ENCODE measurements at places on chromosomes 5 and 9.

DNA sequence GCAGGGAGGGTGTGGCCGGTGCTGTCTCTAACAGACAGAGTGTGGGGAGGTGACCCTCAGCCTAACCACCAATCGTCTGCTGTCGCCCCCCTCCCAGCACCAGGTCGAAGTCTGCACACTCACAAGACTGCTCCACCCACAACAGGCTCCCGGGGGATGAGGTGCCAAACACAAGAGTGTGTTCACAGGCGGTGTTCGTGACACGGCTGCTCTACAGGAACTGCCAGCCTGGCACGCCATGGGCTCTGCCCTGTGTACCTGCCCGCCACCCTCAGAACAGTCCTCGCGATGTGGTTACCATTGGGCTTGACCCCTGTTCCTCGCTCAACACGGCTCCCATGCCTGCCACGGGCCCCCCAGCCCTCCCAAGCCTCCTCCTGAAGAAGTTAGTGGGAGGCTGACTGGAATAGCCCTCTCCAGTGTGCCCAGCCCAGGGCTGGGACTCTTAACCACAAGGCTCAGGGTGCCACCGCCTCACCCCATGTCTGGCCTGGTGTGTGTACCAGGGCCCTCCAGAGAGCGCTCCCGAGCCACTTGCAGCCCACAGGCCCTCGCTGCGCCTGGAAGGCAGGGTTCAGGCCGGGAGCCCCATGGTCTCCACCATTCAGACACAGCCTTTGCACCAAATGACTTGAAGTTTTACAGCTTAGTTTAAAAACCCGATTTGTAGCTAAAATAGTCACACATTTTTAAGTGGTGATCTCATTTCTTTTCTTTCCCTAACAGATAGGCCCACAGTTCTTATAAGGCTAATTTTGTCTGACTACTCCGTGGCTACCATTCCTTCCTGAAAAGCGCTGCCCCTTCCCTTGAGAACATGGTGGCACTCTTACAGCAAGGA, 102.5 kb downstream of the CAMSAP1 start:
- no peak for DNase-seq

DNA sequence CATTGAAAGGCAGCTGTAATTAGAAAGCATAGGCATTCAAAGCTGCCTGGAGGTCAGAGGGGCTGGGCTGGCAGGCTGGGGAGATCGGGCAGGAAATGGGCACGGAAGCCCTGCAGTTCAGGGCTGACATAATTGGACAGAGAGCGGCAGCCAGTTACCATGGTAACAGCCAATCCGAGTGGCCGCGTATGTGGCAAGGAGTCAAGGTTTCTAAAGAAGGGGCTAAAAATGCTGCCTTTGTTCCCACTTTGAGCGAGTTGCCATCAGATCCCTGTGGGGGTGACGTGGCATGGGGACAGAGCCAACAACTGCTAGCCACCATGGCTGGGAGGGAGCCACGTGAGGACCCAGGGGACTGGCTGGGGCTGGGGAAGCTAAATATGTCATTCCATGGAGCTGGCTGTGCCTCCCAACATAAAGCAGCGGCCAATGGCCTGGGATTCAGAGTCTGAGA, 44.7 kb upstream of the NDFIP1 start:
- DNase-seq = peak; percentile 61

- no peak for DNase-seq
Measured at GRCh38 chr9:35832814-35833213, 3.8 kb downstream of the TMEM8B start.

DNA sequence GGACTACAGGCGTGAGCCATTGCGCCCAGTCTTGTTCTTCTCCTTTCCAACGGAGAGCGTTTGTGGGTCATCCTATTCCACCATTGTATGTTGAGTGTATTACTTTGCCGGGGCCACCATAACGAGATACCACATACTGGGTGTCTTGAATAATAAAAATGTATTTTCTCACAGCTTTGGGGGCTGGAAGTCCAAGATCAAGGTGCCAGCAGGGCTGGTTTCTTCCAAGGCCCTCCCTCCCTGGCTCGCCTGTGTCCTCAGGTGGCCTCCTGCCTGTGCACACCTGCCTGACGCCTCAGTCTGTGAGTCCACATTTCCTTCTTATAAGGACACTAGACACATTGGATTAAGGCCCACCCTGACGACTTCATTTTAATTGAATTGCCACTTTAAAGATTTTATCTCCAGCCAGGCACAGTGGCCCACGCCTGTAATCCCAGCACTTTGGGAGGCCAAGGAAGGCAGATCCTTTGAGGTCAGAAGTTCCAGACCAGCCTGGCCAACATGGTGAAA, 175.1 kb downstream of the C9orf50 start:
- no peak for DNase-seq

DNA sequence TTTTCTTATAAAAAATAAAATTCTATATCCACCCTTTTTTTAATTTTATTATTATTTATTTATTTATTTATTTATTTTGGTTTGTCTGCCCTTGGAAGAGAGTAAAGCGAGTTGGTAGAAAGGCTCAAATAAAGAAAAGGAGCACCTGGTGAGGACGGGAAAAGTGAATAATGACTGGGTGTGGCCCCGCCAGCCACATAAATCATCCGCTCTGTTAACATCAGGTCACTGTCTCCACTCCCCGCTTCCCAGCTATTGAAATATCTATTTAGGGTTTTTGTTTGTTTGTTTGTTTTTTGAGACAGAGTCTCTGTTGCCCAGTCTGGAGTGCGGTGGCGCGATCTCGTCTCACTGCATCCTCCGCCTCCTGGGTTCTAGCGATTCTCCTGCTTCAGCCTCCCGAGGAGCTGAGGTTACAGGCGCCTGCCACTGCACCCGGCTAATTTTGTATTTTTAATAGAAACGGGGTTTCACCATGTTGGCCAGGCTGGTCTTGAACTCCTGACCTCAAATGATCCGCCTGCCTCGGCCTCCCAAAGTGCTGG, 844 bp downstream of the POLR3G start:
- DNase-seq = no peak

DNA sequence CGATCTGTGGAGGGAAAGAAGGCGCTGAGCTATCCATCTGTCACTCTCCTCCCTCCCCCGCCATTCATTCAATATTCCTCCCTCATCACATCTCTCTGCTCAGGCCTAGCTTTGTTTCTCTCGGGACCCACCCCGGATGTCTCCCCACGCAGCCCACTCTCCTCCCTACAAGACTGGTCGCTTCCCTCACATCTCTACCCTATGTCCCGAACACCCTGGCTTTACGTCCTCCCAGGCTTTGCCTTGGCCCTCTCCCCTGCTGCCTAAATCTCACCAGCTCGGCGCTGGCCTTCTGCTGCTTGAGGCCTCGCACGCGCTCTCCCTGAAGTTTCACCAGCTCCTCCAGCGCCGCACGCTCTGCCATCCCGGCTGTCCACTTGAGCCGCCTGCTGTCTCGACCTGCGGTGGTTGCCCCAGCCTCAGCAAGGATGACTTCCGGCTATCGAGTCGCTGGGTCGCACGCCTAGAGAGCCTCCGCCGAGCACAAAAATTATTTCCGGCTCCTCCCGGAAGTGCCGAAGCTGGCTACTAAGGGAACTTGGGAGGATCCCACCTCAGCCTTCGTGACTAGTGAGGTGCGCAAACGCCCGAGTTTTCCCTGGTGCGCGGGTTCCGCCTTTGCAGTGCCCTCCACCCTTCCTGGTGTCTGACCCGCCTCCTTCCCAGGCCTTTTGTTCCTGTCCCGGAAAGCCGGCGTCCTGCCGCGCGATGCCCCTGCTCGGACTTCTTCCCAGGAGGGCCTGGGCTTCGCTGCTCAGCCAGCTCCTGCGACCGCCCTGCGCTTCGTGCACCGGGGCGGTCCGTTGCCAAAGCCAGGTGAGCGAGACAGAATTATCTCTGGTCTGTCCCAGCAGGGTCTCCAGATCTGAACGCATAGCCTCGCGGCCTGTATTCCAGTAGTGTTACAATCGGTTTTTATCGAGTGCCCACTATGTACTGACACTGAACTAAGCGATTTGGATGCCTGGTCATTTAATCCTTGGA, at the start of the genes HARS1 and HARS2:
TSS of gene HARS1 (minus strand) at position 430 of the 984 bp plus-strand sequence. CDS start at position 364, 66 bp downstream.
TSS of gene HARS2 (plus strand) at position 515 of the 984 bp plus-strand sequence. CDS start at position 709, 194 bp downstream.
- peak; percentile 79 for DNase-seq

DNA sequence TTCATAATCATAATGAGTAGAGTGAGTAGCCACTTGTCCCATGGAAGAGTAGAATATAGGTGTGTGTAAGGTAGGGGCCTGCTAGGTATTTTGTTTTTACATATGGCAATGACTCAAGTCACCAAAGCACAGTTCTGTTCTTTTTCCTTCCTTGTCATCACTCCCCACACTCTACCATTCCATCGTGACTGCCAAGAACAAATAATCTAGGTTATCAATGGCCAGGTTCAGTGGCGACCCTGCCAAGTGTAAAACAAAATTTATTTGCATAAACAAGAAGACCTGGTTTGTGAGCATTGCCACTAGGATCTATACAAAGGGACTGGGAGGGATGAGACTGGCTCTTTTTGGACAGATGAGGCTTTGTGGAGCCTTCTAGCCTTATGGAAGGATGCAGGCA, 55.2 kb upstream of the RANBP3L start:
- no peak for DNase-seq

DNA sequence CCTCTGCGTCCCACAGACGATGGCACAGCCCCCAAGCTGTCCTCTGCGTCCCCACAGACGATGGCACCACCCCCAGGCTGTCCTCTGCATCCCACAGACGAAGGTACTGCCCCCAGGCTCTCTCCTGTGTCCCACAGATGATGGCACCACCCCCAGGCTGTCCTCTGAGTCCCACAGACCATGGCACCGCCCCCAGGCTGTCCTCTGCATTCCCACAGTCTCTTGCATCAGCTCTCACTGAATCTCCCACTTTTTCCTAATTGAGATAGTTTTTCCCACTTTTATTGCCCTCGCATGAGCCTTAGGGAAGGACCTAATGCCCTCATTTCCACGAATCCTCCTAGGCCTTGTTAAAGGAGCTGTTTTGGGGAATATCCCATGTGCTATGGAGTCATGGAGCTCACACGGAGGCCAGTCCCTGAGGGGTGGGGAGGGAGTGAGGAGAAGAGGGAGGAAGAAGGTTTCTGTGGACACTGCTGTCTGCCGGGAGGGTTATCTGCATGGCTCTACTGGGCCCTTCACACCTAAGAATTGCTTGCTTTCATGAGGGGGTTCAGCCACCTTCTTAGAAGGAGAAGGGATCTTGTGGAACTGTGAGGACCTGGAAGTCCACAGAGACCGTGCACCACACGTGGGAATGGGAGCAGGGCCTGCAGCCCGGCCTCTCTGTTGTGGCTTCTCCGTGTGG, 58.2 kb upstream of the PTCH1 start:
- DNase-seq = no peak

DNA sequence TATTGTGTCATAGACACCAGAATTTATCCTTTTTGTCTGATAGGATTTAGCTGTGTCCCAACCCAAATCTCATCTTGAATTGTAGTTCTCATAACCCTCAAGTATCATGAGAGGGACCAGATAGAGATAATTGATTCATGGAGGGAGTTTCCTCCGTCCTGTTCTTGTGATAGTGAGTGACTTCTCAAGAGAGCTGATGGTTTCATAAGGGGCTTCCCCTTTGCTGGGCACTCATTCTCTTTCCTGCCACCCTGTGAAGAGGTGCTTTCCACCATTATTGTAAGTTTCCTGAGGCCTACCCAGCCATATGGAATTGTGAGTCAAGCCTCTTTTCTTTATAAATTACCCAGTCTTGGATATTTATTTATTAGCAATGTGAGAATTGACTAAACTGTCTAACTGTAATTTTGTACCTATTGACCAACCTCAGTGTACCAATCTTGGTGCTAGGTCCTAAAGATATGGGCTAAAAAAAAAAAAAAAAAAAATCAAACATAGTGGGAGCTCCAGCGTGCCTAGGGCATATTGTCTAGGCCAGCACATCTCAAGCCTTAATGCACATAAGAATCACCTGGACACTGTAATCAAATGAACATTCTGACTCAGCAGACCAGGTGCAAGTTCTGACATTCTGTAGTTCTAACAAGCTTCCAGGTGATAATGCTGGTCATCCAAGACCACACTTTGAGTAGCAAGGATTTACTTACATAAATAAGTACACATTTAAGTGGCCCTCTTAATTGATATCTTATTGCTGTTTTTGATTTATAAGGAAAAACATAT, 30.5 kb downstream of the ST8SIA4 start:
- no peak for DNase-seq

DNA sequence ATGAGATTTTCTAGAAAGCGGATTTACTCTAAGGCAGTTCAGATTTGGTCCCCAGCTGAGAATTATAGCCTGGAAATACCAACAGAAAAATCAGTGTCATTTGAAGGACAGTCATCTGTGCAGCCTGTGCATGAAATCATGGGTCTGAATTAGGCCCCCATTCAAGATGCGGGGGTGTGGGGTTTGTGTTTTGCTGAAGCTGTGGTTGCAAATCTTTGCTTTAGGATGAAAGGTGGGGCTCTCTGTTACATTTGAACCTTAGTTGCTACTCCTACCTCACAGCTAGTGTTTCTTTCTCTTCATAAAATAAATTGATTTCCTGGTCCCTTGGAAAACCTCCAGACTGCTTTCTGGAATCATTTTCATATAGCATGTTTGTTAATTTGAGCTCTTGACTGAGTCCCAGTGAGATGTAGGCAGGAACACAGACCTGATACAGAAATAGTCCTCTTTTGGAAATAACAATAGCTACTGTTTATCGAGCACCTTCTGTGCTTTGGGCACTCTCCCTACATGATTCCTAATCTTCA, 4.8 kb upstream of the ABL1 start:
- DNase-seq = no peak

GRCh38 chr5:9829621-9830020, 199.5 kb upstream of the TAS2R1 start:
- no peak for DNase-seq

DNA sequence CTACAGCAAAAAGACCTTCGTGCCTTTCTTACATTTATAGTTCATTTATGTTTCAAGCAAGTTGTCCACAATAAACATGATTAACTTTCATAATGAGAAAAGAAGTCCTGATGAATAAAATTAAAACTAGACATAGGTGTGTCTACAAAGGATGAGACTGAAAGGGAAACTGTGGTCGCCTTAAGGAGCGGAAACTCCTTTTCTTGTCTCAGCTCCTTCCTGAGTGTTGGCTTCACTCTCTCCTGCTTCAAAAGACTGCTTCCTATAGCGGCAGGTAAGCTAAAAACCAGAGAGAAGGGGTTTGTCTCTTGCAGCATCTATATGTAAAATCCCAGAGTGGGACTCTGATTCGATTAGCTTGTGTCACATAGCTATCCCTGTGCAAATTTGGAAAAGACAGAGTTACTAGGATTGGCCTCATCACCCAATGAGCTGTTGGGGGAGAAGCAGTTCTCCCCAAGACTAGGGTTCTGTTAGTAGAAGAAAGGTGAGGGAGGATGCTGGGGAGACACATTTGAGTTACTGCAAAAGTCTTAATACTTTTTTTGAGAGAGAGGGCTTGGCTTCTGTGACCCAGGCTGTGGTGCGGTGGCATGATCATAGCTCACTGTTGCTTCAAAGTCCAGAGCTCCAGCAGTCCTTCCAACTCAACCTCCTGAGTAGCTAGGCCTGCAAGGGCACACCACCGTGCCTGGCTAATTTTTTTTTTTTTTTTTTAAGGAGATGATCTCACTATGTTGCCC, 16.8 kb upstream of the CTSL start:
- no peak for DNase-seq

GRCh38 chr5:157221959-157222358, 41.3 kb downstream of the ITK start:
- no peak for DNase-seq

DNA sequence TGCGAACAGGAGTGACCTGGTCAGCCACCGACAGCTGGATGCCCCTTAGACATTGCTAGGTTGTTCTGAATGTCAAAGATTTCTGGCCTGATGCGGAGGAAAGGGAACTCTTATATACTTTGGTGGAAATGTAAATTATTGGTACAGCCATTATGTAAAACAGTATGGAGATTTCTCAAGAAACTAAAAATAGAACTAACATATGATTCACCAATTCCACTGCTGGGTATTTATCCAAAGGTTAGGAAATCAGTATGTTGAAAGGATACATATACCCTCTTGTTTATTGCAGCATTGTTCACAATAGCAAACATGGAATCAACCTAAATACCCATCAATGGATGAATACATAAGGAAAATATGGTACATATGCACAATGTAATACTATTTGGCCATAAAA, 31.8 kb downstream of the DMRT3 start:
- DNase-seq = no peak
